ENCODE measurements at places on chromosomes 11 and 22. TPM values are rescaled to one million over a fixed set of nuclear protein-coding genes. Genes with fewer than 3 reads are reported as not detected.

- DNase-seq, result no peak
Measured at GRCh38 chr11:115617767-115618166, 113.6 kb upstream of the CADM1 start.

DNA sequence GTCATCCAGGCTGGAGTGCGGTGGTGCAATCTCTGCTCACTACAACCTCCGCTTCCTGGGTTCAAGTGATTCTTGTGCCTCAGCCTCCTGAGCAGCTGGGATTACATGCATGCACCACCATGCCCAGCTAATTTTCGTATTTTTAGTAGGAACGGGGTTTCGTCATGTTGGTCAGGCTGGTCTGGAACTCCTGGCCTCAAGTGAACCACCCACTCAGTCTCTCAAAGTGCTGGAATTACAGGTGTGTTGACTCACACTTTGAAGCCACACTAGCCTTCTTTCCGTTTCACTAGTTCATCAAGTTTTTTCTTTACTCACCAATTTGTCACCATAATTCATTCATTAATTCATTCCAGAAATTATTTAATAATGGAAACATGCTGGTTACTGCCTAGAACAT lies 298.4 kb upstream of the MTNR1B start:
- DNase-seq, result no peak

DNA sequence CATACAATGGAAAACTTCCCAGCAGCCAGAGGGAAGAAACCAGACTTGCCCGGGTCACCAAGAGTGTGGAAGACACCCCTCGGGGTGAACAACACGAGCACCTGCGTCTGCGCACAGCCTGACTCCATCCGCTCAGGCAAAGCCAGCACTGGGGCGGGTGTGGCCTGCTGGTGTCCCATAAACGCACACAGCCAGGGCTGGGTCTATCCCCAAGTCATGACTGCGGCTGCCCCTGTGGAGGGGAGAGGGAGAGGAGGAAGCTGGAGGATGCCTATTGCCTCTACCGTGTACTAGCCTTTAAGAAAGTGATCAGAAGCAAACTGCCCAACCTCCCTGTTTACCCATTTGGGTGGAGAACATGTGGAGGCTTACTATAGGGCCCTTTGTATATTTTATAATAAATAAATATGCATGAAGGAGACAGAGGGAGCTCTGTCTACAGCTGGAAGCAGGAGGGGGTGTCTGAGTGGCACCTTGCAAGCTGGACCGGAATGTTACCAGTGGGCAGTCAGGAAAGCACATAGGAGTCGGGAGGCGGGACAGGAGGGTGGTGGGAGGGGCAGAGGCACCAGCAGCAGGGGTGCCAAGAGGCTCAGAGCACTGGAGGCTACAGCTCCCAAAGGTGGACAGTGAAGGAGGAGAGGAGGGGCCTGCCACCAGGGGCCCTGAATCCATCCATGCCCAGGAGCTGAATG lies 79.6 kb downstream of the PHF21B start:
- no peak for DNase-seq

DNA sequence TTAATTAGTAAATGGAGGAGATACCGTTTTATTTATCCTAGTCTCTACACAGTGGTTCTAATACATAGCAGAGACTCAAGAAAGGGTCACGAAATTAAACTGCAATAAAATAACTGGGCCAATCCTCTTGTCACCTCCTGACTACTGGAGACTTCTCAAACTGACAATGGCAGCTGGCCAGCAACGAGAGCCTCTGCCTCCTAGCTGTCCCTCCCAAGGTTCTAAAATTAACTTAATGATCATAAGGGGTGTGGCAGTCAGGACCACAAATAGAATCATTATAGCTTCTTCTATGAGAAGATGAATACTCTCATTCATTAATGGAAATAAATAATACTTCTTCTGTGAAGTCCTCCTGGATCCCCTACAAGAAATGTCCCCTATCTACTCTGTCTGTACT lies 63.8 kb upstream of the APOA1 start:
- no peak for DNase-seq

DNA sequence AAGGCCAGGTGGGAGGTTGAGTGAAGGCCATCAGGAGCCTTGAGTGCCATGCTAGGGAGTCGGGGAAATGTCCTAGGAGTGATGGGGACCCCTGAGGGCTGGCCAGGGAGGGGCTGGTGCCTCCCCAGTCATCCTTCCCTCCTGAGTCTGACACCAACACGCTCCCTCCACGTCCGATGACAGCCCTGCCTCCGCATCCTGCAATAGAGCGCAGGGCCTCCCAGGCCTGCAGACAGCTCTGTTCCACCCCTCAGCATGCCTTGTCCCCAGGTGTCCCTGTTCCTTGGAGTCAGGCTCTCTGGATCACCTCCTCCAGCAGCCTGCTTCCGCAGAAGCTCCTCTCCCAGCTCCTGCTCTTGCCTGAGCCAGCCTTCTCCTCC lies 3.1 kb downstream of the RAC2 start:
- DNase-seq, result no peak

GRCh38 chr11:70174547-70175235 lies 28.4 kb upstream of the FADD start:
- DNase-seq, result no peak

DNA sequence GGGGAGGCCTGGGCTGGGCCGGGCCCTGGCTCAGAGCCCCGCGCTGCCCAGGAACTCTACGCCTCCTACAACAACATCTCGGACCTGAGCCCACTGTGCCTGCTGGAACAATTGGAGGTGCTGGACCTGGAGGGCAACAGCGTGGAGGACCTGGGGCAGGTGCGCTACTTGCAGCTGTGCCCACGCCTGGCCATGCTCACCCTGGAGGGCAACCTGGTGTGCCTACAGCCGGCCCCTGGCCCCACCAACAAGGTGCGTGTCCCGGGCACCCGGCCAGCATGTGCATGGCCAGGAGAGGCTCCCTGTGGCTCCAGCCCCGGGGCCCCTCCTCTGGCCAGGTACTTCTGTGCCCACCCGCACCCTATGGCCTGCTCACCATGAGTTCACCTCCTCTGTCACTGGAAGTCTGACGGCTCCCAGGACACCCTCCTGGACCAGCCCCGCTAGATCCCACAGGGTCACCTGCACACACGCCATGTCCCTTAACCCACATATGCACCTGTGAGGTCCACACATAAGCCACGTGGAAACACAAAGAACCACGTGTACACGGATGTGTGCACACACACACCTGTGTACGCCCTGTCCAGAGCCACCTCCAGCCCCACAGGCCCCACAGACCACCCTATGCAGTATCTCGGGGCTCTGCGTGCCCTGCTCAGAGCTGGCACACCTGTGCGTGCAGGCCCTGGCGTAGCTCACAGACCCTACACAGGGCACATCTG lies 10.4 kb downstream of the LMNTD2 start:
- no peak for DNase-seq

GRCh38 chr22:23212061-23213021 lies 32.0 kb downstream of the BCR start:
- DNase-seq, result no peak

GRCh38 chr11:130738611-130739010 lies 177.7 kb downstream of the SNX19 start:
- DNase-seq, result no peak

DNA sequence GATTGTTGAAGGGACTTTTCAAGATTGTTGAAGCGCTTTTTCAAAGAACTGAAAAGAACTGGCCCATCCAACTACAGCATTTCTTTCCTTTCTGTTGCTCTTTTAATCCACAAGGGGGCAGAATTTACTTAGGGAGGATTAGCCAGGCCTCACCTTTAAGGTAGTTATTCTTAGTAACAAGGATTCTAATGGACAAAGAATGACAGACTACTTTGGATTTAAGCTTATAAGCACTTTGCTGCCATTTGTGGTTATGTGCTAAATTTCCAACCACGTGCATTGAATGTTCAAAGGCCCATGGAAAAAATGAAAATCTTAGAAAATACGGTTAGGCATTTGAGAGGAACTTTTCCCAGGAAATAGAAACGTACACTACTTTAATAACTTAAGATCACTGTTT lies 49.5 kb upstream of the HSPA8 start:
- no peak for DNase-seq

GRCh38 chr11:128208329-128209137 lies 378.8 kb downstream of the ETS1 start:
- DNase-seq, result no peak

DNA sequence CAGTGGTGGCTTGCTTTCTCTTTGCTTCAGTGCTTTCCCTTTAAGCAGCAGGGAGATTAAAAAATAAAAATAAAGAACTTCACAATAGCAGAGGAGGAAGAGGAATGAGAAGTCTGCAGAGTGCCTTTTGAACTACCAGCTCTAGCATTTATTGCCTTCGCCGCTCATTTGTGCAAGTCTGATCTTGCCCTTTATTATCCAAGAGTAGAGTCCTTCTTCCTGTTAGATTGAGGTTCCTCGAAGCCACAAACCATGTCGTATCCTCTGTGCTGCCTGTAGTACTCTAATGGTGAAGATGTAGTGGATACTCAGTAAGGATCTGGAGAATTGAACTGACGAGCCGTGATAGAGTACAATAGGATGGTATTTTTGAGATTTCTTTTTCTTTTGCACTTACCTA lies 101.2 kb upstream of the RAG2 start:
- no peak for DNase-seq

Gene GTF2H1
- total RNA-seq, result 54.4 TPM

Gene ABCC8
- 6.0 TPM for total RNA-seq

Gene MLC1
- not detected for total RNA-seq

Gene CPT1B
- total RNA-seq, result 1.4 TPM

Gene TBRG1
- total RNA-seq, result 30.0 TPM
